ENCODE measurements at places on chromosomes 1 and 21.

GRCh38 chr1:60920561-60920960 is 161.8 kb upstream of the NFIA start:
- DNase-seq = no peak

DNA sequence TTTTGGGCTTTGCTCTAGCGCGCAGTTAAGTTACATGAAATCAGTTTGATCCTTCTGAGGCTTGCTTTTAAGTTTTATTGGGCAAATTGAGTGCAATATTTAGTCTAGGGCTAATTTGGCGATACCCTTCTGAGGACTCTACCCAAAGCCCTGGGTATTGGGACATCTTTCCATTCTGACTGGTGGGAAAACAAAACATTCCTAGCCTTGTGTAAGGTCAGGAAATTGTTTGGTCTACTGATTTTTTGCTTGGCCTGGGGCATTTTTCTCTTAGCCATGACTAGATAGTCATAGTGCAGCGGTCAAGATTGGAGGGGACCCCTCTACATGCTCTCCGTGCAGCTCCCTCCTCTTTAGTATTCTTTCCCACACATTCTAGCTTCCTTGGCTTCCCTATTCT is 189.6 kb upstream of the PTGFR start:
- no peak for DNase-seq

DNA sequence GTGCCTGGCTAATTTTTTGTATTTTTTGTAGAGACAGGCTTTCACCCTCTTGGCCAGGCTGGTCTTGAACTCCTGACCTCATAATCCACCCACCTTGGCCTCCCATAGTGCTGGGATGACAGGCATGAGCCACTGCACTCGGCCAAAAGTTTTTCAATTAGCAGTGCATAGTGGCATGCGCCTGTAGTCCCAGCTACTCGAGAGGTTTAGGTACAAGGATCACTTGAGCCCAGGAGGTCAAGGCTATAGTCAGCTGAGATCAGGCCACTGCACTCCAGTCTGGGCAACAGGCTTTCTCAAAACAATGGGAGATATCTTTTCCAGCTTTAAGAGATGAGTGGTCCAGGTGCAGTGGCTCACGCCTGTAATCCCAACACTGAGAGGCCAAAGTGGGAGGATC is 30.8 kb downstream of the DAP3 start:
- no peak for DNase-seq

- peak; percentile 84 for DNase-seq
Observed at GRCh38 chr1:39183503-39184353, 20.8 kb upstream of the MACF1 start.

DNA sequence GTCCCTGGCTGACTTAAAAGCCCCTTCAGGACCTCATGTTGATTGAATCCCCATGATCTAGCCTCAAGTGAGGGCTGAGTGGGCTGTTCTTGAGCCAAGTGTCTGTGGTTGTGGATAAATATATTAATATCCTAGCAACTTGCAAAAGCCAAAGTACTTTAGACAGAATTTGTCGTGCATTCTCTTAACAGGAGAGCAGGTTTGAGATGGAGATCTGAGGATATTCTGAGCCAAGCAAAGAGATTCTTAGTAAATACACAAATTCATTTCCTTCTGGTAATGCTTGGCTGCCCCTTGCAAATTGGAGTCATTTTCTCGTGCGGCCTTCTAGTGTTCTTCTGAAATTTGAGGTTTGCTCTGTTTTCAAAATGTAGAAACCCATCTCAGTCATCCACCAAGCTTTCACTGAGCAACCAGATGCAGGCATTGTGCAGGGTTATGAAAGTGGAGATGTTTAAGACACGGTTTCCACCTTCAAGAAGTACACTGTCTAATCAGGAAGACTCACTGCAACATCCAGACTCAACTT is 242.1 kb upstream of the JUN start:
- no peak for DNase-seq
